ENCODE measurements at places on chromosomes 13 and 19.

DNA sequence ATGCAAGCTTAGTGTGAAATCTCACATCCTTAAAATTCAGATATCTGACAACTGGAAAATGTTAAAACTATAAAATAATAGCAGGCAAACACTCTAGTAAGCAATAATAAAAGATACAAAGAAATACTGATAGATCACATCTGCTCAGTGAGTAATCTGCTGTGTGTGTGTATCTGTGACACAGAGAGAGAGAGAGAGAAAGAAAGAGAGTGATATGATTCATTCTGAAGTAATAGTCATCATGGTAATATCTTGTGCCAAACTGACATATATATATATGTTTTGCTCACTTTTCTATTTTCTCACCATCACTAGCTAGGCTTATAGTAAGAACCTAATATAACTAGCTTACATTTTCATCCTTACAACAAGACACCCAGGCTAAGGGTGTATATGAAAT, 288.0 kb upstream of the SLITRK6 start:
- no peak for DNase-seq

DNA sequence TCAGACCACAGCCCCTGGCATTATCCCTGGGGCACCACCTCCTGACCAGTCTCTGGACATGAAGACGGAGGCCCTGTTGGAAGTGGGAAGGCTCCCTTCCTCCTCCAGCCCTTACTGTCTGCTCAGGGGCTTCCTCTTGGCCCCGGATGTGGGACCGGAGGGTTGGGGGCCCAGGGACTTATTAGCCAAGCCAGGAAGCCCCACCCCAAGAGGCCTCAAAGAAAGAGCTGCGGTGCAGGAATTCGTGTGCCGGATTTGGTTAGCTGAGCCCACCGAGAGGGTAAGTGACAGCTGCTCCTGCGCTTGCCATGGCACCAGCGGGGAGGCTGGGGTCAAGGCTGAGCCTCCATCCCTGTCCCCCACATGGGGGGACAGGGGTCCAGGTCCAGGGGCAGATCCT, at the start of gene RETN:
RETN (plus strand) TSS at position 208 of the 400 bp plus-strand sequence. CDS start 278 bp downstream, outside the sequence.
- no peak for DNase-seq

GRCh38 chr19:7916103-7916954, 1.7 kb downstream of the TGFBR3L start:
- DNase-seq, result peak; percentile 57

GRCh38 chr19:21321134-21321533, 8.1 kb downstream of the ZNF708 start:
- no peak for DNase-seq

GRCh38 chr13:36362914-36363313, 16.7 kb upstream of the SPART start:
- DNase-seq, result no peak

GRCh38 chr19:4636151-4636717, 3.1 kb upstream of the TNFAIP8L1 start:
- DNase-seq, result peak; percentile 75

- DNase-seq, result peak; percentile 77
Measured at GRCh38 chr19:13850910-13851733, 25.8 kb upstream of the NANOS3 start.

GRCh38 chr13:28099396-28100149, 803 bp downstream of the FLT3 start:
- DNase-seq, result no peak

GRCh38 chr19:6693056-6693471, 23.1 kb upstream of the TNFSF14 start:
- no peak for DNase-seq

- peak; percentile 81 for DNase-seq
Measured at GRCh38 chr19:16899566-16900075, 10.8 kb downstream of the F2RL3 start.

GRCh38 chr13:40403509-40404241, 262.8 kb downstream of the FOXO1 start:
- DNase-seq, result no peak

GRCh38 chr13:80199585-80200292, 141.2 kb downstream of the SPRY2 start:
- no peak for DNase-seq

DNA sequence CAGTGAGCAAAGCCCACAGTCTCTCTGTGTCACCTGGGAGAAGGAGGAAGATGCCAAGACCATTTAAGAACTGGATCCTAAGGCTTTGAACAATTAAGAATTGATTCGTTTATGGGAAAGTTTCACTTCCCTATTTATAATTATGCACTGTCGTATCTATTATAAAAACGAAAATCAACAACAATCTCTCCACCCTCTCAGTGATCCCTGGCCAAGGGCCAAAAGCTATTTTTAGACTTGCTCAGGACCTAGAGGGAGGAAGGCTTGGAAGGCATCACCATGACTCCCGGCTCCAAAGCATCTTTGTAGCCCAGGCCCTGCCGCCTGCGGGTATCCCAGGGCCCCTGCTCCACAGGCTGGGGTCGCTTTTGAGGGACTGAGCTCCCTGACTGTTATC, 1.3 kb downstream of the RHPN2 start:
- DNase-seq, result no peak

DNA sequence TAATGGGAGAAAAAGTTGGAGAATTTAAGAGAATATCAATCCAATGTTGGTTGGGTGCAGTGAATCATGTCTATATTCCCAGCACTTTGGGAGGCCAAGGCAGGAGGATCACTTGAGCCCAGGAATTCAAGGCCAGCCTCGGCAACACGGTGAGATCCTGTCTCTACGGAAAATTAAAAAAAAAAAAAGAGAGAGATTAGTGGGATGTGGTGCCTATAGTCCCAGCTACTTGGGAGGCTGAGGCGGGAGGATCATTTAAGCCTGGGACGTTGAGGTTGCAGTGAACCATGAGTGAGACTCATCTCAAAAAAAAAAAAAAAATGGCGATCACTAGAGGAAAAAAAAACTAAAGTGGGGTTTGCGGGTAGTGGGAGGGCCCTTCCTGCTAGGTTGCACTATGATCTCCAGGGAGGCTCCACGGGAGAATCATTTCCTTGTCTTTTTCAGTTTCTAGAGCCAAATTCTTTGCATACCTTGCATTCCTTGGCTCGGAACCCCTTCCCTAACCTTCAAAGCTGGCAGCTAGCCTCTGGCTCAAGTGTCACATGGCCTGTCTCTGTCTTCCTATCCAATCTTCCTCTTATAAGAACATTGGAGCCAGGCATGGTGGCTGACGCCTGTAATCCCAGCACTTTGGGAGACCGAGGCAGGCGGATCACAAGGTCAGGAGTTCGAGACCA, 5.8 kb upstream of the ERCC2 start:
- DNase-seq, result no peak

DNA sequence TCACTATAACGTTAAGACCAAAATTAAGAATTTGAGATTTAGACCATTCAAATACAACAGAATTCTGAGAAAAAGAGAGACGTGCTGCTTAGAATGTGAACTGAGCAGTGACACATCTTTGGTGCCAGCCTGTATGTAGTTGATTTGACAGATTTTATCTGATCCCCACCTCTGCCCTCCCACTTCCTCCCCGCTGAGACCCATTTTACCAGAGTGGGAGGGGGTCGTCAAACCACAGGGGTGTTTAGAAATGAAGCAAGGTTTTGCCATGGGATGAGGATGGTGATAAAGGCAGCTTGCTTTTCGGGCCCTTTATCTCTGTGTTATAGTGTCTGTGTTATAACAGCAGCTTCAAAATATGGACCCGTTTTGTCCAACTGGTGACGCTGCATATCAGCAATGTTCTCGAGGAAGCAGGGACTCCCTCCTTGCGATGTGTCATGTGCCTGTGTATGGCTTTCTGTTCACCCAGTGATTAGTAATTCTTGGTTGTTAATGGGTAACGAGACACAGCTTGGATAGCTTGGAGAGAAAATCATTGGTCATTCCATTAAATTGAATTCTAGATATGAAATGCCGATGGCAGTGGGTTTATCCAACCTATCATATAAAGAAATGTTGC, 125.0 kb downstream of the HS6ST3 start:
- DNase-seq, result peak; percentile 35

- no peak for DNase-seq
Measured at GRCh38 chr19:46179076-46179759, 31.2 kb downstream of the IGFL2 start.

GRCh38 chr19:30558793-30559192, 186.6 kb downstream of the ZNF536 start:
- no peak for DNase-seq

GRCh38 chr19:42280815-42281145, 11.7 kb downstream of the CIC start:
- no peak for DNase-seq

DNA sequence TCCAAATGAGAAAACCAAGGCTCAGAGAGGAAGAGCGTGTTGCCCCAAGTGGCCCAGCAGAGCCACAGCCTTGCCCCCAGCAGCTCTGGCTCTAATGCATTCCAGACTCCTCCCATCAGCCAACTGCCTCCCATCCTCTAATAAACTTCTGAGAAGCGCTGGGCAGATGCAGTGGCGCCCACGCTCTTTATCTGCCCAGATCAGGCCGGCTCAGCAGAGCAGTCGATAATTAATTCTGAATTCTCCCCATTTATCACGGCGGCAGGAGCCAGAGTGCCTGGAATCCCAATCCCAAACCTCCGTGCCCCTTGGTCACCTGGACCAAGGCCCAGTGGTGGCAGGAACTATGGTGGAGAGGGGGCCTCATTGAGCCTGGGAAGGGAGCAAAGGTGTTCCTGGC, 13.9 kb downstream of the TINCR start:
- DNase-seq, result no peak

GRCh38 chr19:13599681-13600080, 93.4 kb upstream of the CACNA1A start:
- no peak for DNase-seq

DNA sequence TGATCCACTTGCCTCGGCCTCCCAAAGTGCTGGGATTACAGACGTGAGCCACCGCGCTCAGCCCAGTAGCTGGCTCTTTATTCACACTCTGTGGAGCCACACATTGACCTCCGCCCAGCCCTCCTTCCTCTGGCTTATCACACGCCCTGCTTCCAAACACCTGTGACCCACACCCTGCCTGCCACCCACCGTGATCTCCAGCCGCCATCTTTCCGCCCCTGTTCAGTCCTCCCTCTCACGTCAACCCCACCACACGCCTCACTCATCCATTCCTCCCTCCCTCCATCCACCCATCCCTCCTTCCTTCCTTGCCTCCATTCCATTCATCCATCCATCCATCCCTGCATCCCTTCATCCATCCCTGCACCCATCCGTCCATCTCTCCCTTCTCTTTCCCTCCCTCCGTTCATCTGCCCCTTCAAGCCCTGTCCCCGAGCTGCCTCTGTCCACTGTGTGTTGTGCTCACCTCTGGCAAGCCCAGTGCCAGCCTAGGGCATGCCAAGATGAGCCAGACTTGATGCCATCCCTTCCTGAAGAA, 17.6 kb downstream of the ZNF296 start:
- DNase-seq, result peak; percentile 16

- no peak for DNase-seq
Measured at GRCh38 chr13:73656863-73657262, 477.3 kb downstream of the KLF12 start.

- no peak for DNase-seq
Measured at GRCh38 chr19:55554302-55554701, 9.0 kb upstream of the SBK3 start.

DNA sequence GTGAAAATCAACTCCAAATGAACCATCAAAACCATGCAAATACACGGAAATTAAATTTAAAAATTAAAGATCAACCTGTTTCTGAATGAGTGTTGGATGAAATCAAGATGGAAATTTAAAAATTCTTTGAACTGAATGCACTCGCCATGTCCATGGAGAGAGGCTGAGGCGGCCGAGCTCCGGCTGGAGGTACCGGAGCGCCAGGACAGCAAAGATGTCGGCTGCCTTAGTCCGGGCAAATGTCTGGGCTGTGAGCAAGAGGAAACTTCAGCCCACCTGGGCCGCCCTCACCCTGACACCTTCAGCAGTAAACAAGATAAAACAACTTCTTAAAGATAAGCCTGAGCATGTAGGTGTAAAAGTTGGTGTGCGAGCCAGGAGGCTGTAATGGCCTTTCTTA, 5.3 kb upstream of the ZNF506 start:
- no peak for DNase-seq

- peak; percentile 71 for DNase-seq
Measured at GRCh38 chr19:3359015-3359918, 7.1 kb upstream of the NFIC start.

DNA sequence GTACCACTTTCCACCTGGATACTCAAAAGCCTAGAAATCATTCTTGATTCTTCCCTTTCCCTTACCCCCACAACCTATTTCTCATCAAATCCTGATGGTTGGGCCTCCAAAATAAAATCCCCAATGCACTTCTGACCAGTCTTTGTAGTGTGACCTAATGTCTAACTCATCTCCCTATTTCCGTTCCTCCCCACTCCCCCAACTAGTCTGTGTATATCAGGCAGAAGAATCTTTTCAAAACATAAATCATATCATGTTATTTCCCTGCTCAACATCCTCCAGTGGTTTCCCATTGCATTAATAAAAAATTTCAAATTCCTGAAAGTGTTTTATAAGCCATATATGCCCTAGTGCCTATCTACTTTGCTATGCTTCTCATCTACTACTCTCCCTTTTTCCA, 17.7 kb downstream of the CCDC122 start:
- DNase-seq, result no peak

Measured in hematopoietic multipotent progenitor cell treated with erythropoietin and hydrocortisone succinate and interleukin-3 and kit ligand, for 6 days (in vitro differentiated cells).